ENCODE measurements at places on chromosomes 3 and 15. TPM values are rescaled to one million over a fixed set of nuclear protein-coding genes. Genes with fewer than 3 reads are reported as not detected.

DNA sequence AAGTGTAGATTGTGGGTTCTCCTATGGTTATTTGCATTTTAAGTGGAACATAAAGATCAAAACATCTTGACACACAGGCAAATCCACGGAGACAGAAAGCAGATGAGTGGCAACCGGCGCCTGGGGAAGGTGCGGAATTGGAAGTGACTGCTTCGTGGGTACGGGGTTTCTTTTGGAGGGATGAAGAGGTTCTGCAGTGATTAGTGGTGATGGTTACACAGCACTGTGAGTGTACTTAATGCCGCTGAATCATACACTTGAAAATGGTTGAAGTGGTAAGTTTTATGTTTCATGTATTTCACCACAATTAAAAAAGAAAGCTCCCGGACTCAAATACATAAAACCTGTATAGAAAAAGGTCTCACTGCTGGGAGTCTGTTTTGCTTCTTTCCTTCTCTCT is 18.5 kb upstream of the VPS33B start:
- 0 out of 2 replicates have a peak, but pooled peaks cover 2% of the 10 kb centered on the region for H3K4me1 ChIP-seq
- DNase-seq: no peak
- H3K27me3 ChIP-seq: no peaks in the 10 kb centered on the region
- H3K27ac ChIP-seq: no peak overlapping the region
- H3K4me3 ChIP-seq: no peak overlapping the region
- no peaks in the 10 kb centered on the region for H3K36me3 ChIP-seq

GRCh38 chr15:88804257-88804656 is 1.0 kb downstream of the ACAN start:
- peaks cover 73% of the 10 kb centered on the region for H3K27me3 ChIP-seq
- H3K27ac ChIP-seq: no peak overlapping the region
- H3K36me3 ChIP-seq: no peaks in the 10 kb centered on the region

GRCh38 chr15:77866186-77866585 is 211.3 kb downstream of the TBC1D2B start:
- DNase-seq: no peak
- H3K36me3 ChIP-seq: no peaks in the 10 kb centered on the region
- peaks cover 13% of the 10 kb centered on the region for H3K4me1 ChIP-seq
- no peak overlapping the region for H3K27ac ChIP-seq

- no peaks in the 10 kb centered on the region for H3K27me3 ChIP-seq
- no peak overlapping the region for H3K27ac ChIP-seq
- H3K36me3 ChIP-seq: no peaks in the 10 kb centered on the region
These were observed 148.9 kb upstream of the PEX5L start for GRCh38 chr3:180185650-180186049.

NOX5 gene
- total RNA-seq: not detected

SLC22A13 gene
- 0.42 TPM for total RNA-seq

ILDR1 gene
- total RNA-seq: 2.3 TPM

ITGA11 gene
- total RNA-seq: 0.60 TPM

OXTR gene
- total RNA-seq: 3.6 TPM

IL12A gene
- 0.69 TPM for total RNA-seq

TGM5 gene
- not detected for total RNA-seq
